ENCODE measurements at places on chromosomes 4 and X.

DNA sequence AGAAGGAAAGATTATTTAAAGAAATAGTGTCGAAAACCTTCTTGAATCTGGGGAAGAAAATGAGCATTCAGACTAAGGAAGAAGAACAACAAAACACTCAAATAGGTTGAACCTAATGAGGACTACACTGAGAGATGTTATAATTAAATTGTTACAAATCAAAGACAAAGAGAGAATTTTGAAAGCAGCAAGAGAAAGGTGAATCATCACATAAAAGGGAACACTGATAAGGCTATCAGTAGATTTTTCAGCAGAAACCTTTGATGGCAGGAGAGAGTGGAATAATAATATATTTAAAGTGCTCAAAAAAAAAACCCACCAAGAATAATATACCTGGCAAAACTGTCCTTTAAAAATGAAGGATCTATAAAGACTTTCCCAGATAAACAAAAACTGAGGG lies 114.9 kb downstream of the AREG start:
- DNase-seq, result no peak

- no peak for DNase-seq
Observed at GRCh38 chrX:151729056-151729725, 5.4 kb upstream of the CNGA2 start.

DNA sequence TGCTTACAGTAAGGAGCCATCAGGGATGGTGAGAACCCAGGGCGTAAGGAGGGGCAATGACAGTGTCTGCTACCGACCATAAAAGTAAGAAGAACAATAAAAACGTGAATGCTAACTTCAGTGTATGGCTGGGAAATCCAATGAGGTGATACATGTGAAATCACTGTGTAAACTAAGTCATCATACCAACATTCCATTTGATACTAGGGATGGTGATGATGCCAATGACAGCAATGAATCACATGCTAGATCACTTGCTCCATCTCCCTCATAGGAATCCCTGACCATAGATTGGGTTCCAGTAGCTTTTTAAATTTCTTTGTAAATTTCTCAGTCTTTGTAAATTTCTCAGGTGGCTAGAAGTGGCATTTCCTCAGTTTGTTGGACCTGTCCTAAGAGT lies 146.3 kb downstream of the SMIM20 start:
- no peak for DNase-seq

GRCh38 chr4:186789651-186790050 lies 66.0 kb upstream of the FAT1 start:
- no peak for DNase-seq

DNA sequence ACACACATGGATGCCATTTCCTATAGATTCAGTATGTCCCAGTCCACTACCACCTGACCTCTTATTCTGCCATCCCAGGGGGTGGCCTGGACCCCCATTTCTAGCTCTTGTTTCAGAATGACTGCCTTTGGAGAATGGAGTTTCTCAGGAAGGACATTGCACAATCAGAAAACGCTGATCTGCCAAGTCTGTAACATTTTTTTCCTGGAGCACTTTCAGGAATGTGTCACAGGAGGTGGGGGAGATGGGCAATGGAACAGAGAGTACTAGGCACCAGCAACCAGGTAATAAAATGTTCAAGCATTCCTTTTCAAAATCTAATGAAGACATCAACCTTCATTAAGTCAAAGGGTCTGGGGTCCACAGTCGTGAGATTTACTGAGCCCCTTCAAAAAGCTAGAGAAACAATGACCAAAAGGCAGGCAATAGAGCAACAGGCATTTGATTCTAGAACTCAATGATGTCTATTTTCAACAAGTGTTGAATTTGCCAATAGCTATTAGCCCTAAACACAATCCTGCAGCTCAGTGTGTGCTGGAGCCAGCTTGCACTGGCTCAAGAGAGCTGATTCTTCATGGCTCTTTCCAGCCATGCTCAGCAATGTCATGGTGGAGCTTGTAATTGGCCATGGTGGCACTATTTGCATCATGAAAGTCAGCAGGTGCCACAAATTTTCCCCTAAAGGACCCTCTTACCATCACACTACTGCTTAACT lies 87.1 kb downstream of the KDR start:
- DNase-seq, result no peak
